ENCODE measurements at places on chromosomes 4 and X.

GRCh38 chrX:10031746-10032145 lies 64.6 kb downstream of the CLDN34 start:
- no peak for DNase-seq

GRCh38 chr4:5041699-5042098 lies 9.6 kb upstream of the STK32B start:
- no peak for DNase-seq

DNA sequence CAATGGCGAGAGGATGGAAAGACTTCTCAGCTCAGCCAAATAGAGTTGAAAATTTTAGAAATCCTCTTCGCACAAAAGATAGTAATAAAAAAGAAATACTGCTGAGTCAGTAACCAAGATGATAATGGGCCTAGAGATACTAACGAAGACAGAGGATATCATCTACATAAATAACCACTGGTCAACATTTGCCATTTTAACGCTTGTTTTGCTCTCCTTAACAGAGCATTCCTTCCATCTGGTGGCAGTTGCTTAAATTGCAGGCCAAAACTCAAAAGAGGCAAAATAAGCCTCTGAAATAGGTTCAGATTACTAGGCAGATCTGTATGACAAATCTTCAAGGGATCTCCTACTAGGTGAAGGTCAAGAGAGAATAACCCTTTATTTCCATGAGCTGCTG lies 51.7 kb upstream of the MCF2 start:
- DNase-seq: peak; percentile 15

GRCh38 chrX:123425904-123426303 lies 241.8 kb downstream of the GRIA3 start:
- DNase-seq: no peak

- no peak for DNase-seq
These were observed 54.4 kb downstream of the VGLL1 start for GRCh38 chrX:136586386-136586785.

DNA sequence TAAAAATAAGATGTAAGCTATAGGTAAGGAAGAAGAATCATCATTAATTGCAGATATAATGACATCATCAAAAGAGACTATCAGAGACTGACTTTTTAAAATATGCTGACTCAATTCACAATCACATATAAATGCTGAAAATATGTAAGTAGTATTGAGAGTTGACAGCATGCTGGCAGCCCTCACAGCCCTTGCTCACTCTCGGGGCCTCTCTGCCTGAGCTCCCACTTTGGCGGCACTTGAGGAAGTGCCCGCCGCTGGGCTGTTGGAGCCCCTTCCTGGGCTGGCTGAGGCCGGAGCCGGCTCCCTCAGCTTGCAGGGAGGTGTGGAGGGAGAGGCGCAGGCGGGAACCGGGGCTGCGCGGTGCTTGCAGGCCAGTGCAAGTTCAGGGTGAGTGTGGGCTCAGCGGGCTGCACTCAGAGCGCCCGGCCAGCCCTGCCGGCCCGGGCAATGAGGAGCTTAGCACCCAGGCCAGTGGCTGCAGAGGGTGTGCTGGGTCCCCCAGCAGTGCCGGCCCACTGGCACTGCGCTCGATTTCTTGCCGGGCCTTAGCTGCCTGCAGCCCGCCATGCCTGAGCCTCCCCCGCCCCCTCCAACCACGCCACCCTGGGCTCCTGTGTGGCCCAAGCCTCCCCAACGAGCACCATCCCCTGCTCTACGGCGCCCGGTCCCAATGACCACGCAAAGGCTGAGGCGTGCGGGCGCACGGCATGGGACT lies 68.9 kb downstream of the RAB28 start:
- DNase-seq: no peak

DNA sequence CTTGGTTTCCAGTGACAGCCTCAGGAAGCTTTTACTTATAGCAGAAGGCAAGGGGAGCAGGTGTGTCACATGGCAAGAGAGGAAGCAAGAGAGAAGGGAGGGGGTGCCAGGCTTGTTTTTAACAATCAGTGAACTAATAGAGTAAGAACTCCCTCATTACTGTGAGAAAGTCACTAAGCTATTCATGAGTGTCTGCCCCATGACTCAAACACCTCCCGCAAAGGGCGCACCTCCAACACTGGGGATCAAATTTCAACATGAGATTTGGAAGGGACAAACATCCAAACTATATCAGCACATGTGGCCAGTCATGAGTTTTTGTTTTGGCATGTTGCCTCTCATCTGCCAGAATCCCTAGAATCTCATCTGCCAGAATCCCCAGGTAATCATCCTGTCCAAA lies 183.5 kb upstream of the C1QTNF7 start:
- no peak for DNase-seq

GRCh38 chrX:151753313-151754046 lies 18.9 kb downstream of the CNGA2 start:
- DNase-seq: peak; percentile 73

GRCh38 chrX:18970465-18970864 lies 13.4 kb downstream of the PHKA2 start:
- DNase-seq: no peak

DNA sequence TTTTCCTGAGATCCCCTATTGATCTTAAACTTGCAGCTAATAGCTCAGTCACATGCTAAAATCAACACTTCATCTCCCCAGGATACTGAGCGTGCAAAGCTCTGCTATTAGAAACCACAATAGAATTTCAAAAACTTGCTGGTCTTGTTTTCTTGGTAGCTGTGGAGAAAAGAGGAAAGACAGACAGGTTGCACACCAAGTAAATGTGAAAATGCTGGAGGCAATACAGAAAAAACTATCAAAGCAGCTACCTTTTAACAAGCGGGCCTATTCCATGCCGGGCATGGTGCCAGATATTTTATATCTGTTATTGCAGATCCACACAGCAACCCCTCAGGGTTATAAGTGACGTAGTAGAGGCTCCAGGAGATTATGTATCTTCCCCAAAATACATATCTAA lies 171.9 kb downstream of the DCTD start:
- DNase-seq: no peak

- no peak for DNase-seq
These were observed 703.3 kb upstream of the FRG1 start for GRCh38 chr4:189237340-189237739.

- no peak for DNase-seq
These were observed 230.8 kb downstream of the SHOX start for GRCh38 chrX:861340-861890.

- peak; percentile 74 for DNase-seq
These were observed 10.3 kb downstream of the CYP4V2 start for GRCh38 chr4:186201535-186202230.

- peak; percentile 75 for DNase-seq
These were observed 12.1 kb downstream of the HAND2 start for GRCh38 chr4:173517781-173518424.

GRCh38 chr4:151473521-151474097 lies 64.6 kb downstream of the FHIP1A start:
- no peak for DNase-seq

- no peak for DNase-seq
These were observed 73.7 kb upstream of the NDST4 start for GRCh38 chr4:115187136-115187535.

- no peak for DNase-seq
These were observed 440.4 kb upstream of the ADGRL3 start for GRCh38 chr4:60759518-60760245.

DNA sequence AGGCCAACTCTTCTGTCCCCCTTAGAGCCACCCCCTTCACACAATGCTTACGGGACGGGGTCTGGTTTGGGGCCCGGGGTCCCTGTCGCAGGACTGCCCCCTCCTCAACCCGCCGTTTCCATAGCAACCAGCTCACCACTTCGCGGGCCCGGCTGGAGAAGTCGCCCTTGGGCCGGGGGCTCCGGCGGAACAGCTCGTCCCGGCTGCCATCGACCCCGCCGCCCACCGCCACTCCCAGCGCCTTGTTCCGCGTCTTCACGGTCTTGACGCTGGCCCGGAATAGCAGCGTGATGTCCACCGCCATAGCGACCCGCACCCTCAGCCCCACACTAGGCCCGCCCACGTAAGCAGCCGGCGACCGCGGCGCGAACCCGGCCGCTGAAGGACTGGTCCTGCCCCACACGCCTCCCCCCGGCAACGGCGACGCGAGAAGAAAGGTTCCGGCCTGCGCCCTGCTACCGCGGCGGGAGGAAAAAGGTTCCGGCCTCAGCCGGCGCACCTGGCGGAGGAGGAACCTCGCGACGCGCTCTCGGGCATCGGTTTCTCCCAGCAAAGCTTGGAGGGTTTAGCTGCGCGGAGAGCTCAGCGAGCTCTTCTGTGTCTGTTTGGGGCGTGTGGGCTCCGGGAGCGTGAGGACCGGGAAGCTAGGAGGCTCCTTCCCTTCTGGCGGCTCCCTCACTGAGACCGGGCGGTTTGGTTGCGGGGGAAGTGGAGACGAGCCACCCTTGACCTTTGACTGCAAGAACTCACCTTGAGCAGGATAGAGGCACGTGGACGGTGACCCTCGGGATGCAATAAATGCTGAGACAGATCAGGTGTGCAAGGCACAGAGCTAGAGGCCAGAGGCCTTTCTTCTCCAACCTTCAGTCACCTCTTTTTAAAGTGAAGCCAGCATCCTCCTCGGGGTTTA lies at the start of gene STX18:
TSS of gene STX18 (minus strand) at position 388 of the 910 bp plus-strand sequence. CDS start at position 304, 84 bp downstream.
- DNase-seq: peak; percentile 97

- no peak for DNase-seq
These were observed 86.1 kb downstream of the USP46 start for GRCh38 chr4:52572936-52573485.

DNA sequence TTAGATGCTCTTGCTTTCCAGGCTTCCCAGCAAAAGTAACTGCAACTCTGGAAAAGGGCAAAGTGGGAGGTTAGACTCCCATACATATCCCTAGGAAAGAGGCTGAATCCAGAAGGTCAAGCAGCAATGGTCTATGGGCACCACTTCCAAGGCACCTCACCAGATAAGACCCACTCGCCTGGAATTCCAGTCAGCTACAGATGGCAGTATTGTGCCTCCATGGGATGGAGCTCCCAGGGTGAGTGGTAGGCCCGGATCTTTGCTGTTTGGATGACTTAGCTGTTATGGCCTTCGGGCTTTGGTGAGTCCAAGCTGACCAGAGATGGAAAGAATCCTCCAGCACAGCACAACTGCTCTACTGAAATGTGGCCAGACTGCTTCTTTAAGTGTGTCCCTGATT lies 688.0 kb downstream of the PCDH19 start:
- no peak for DNase-seq

- DNase-seq: no peak
These were observed 28.0 kb downstream of the SCD5 start for GRCh38 chr4:82770607-82771006.

DNA sequence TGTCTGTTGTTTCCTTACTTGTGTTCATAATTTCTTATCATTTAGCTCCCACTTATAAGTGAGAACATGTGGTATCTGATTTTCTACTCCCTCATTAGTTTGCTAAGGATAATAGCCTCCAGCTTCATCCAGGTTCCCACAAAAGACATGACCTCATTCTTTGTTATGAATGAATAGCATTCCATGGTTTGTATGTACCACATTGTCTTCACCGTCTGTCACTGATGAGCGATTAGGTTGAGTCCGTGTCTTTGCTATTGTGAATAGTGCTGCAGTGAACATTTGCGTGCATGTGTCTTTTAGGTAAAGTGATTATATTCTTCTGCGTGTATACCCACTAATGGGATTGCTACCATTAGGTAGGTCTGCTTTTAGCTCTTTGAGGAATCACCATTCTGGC lies 624.3 kb upstream of the EPHA5 start:
- no peak for DNase-seq

DNA sequence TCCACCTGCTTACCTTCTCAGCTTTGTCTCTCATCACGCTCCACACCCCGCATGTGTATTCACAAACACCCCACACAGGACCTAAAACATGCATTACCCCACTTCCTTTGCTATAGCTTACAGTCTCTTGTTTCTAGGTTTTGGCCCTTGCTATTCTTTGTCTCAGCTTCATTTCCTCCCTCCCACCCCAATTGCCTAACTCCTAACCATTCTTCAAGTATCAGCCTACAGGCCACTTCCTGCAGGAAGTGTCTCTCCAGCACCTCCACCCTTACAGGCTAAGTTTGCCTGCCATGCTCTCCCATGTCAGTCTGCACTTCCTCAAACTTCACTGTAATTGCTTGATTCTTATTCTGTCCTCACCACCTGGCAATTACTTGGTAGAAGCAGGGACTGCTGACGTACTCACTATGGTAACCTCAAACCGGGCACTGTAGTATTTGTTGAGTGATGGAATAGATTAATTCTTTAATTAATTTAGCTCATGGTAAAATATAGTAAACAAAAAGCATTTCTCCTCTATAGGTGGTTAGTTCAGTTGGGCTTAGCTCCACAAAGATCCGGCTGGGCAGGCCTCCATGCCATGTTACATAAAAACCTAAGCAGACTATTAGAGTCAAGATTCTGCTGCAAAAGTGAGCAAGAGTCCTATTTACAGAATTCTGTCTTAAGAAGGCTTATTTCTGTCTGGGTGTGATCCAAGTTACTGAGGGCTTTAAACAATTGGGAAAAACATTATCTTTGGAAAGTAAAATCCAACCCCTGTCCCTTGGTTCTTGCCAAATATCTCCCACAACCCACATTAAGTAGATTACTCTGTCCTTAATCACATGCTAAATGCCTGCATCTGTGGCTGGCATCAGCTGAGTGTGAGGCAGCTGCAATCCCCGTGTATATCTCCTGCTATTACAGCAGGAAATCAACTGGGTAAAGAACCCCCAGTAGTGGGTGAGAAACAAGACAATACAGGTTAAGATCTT lies 124.7 kb upstream of the CPEB2 start:
- no peak for DNase-seq

DNA sequence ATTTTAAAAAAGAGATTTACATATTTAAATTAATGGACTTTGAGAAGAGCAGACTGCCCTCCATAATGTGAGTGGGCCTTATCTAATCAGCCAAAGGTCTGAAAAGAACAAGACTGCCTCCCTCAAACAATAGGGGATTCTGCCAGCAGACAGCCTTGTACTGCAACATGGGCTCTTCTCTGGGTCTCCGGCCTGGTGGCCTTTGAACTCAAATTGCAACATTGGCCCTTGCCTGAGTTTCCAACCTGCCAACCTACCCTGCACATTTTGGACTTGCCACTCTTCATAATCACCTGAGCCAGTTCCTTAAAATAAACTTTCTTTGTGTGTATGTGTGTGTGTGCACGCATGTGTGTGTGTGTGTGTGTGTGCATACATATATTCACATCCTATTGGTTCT lies 90.8 kb upstream of the OTUD4 start:
- no peak for DNase-seq

- DNase-seq: no peak
These were observed 177.1 kb upstream of the CENPE start for GRCh38 chr4:103375278-103375677.

Measured in iPS-NIHi11 (cell line).